ENCODE measurements at places on chromosomes 3 and 15. TPM values are rescaled to one million over a fixed set of nuclear protein-coding genes. Genes with fewer than 3 reads are reported as not detected.
A peak's percentile ranks its signal among the peaks of the same experiment; 100 is the strongest.

GRCh38 chr3:120440001-120440703 is 10.6 kb downstream of the FSTL1 start:
- no peak for DNase-seq

GRCh38 chr3:146203776-146204175 is 42.8 kb upstream of the PLOD2 start:
- no peak for DNase-seq

DNA sequence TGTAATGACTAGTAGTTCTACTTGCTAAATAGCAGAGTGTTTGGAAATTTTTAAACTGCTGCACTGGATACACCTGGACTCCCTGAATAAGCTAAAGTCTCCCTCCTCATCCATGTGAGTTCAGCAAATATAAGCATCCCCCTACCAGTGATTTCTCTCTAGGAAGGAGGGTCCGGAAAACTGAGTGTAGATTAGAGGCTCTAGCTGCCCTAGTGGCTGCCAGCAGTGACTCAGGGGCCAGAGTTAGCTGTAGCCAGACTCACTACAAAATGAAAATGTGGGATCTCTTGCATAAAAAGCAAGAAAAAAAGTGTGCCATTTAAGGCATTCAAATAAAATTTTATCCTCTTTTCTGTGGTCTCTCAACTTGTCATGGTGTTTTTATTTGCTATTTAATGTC is 485.0 kb upstream of the ATP11B start:
- no peak for DNase-seq

HYAL1 gene
- 47.5 TPM for total RNA-seq

CELF6 gene
- 3.5 TPM for total RNA-seq

- no peak for DNase-seq
These were observed 59.1 kb downstream of the FMN1 start for GRCh38 chr15:33135355-33135781.

DNA sequence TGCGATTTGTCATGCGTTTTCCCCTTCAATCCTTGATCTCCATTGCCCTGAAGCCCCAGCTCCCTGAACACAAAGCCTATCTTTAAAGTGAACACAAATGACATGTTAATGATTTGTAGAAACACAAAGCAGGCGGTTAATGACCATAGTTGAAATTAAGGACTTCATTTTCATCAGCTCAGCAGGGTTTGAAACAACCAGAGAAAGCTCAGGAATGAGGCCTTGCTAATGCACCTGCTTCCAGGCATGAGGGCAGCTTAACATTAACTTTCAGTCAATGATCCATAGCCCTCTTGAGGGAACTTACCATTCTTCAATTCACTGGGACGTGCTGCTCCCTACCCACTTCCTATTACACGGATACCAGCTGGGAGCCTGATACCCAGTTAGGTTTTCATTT is 427.2 kb upstream of the CBLB start:
- DNase-seq = no peak

- no peak for DNase-seq
These were observed 12.8 kb upstream of the RFT1 start for GRCh38 chr3:53142986-53143385.

RPL4 gene
- total RNA-seq = 1,774 TPM

CCRL2 gene
- total RNA-seq = 2.8 TPM

- DNase-seq = no peak
These were observed 86.0 kb upstream of the VGLL3 start for GRCh38 chr3:87076946-87077345.

GRCh38 chr15:101615414-101615985 is 36.7 kb downstream of the TM2D3 start:
- peak; percentile 85 for DNase-seq

GRCh38 chr3:15611018-15611417 is 9.5 kb downstream of the BTD start:
- no peak for DNase-seq

EXD1 gene
- not detected for total RNA-seq

MYEF2 gene
- total RNA-seq = 46.3 TPM

DNA sequence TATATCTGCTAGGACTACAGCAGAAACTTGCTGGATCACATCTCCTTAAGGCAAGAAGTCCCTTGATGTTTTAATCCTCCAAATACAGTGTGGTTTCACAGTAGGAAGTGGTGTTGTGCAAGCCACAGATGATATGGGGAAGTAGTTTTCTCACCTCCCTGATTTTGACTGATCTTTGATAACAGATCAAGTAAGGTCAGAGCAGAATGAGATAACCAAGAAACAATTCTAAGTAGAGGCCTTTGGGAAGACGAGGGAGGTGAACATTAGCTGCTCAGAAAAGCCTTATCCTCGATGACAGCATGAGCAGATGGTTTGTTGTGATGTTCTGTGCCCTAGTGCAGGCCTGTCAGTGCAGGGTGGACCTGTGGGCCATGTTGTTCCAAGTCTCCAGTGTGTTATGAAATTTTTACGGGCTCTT is 61.3 kb downstream of the RIOX2 start:
- no peak for DNase-seq

GRCh38 chr3:187741403-187742350 is 3.6 kb downstream of the BCL6 start:
- peak; percentile 82 for DNase-seq

DNA sequence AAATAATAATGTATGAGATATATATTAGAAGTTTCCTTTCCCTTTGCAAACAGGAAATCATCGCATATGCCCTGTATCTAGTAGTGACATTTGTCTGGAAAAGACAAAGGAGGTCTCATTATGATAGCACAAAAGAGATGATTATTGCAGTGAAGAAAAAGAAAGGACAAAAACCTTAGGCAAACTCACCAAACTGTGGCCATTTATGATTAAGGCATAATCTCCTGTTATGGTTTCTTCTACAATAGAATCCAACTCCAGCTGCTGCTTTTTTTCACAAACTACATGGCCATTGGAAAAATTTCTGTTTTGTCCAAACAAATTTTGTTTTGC is 218.2 kb downstream of the ATP8B4 start:
- DNase-seq = no peak

- no peak for DNase-seq
These were observed 340.4 kb downstream of the EPHB1 start for GRCh38 chr3:135135445-135135844.

DNA sequence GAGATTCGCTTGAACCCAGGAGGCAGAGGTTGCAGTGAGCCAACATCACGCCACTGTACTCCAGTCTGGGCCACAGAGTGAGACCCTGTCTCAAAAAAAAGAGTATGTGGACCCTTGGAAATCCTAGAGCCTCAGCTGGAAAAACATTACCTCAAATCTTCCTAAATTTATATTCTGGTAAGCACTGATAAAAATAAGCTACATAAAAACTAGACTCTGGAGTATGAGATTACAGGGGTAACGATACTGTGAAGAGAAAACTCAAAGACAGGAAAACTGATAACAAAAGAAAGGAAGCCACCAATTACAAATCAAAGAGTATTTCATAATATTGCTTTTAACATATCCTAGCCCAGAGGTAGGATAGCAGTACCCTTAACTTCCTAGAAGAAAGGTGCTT is 30.3 kb downstream of the SETD2 start:
- no peak for DNase-seq

RARRES1 gene
- total RNA-seq = 94.0 TPM

DNA sequence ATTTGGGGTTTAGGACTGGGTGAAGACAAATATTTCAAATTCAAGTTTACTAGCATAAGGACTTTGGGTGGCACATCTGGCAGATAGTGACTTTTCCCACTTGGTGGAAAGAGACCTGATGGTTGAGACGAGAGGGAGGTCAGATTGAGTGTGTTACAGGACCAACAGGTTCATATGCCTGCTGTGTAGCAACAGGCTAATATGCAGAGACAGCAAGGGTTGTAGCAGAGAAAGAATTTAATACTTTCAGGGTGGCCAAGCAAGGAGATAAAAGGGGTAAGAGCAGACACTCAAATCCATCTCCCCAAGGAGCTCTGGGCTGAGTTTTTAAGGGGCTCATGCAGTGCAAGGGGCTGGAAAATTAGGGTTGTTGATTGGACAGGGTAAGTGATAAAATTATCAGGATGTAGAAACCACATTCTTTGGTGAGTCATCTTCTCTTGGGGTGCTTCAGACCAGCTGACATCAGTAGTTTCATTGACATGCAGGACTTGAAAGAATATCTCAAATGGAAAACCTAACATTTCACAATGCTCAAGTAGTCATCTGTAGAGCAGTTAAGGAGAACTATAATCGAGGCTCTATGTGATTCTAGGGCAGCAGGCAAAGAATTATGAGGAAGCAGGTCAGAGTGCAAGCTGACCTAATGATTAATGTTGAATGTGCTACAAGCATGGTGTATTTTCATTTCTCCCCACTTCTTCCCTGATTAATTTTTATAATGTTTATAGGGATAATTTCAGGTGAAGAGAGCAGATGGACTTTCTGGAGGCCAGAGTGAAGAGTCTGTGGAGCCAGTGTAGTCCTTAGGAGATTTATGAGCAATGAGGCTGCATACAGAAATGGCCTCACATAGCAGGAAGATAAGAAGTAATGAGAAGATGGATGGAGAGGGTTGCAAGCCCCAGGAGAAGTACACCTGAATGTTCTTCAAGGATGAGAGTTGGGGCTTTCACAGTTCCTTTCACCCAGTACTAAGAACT is 13.7 kb downstream of the FOXB1 start:
- DNase-seq = no peak

MFAP1 gene
- total RNA-seq = 25.3 TPM

DNA sequence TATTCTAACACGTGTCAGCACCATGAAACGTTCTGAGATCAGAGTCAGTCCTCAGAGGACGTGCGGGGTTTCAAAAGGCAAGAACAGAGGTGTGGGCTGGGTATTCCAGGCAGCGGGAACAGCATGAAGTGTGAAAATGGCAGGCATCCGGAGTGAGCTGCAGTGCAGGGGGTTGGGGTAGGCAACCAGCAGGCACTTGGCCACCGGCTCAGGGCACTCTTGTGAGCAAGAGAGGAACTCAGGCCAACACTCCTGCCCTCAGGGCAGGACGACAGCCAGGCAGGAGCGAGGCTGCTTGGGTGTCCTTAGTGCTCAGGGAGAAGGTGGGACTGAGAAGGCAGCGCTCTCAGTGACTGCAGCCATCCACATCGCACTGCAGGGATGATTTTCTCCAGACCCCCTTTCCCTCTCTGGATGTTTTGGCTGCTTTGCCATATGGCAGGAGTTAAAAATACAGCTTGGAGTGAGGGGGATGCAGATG is 151.1 kb downstream of the NUP210 start:
- no peak for DNase-seq

- no peak for DNase-seq
These were observed 123.5 kb upstream of the TBL1XR1 start for GRCh38 chr3:177320765-177321247.

GRCh38 chr3:138675393-138675792 is 66.8 kb downstream of the FAIM start:
- DNase-seq = no peak

- no peak for DNase-seq
These were observed at the start of gene SLC12A8 for GRCh38 chr3:125212509-125213363. TSS of gene SLC12A8 (minus strand) at chr3:125212748. CDS start at chr3:125211349, 1,399 bp downstream.

DNA sequence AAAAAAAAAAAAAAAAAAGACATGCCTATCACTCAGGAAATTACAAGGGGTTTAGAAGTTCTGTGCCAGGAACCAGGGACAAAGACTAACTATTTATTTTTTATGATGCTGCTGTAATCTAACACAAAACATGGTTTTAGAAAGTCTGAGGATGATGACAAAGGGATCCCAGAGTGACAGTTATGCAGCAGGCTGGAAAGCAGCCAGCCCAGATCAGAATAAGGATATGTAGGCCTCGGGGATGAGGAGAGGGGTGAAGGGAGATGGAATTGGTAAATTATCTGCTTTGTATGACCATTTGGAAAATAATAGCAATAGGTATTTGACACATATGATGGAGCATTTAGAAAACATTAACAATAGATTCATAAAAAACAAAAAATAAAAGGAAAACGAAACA is 34.1 kb upstream of the NMD3 start:
- no peak for DNase-seq

CDC25A gene
- 0.88 TPM for total RNA-seq

HTR3E gene
- total RNA-seq = not detected

All from kidney (tissue), 22 donors.